ENCODE measurements at places on chromosomes 6 and 20.

GRCh38 chr20:48025051-48025515 is 239.8 kb upstream of the SULF2 start:
- DNase-seq = peak; percentile 77

DNA sequence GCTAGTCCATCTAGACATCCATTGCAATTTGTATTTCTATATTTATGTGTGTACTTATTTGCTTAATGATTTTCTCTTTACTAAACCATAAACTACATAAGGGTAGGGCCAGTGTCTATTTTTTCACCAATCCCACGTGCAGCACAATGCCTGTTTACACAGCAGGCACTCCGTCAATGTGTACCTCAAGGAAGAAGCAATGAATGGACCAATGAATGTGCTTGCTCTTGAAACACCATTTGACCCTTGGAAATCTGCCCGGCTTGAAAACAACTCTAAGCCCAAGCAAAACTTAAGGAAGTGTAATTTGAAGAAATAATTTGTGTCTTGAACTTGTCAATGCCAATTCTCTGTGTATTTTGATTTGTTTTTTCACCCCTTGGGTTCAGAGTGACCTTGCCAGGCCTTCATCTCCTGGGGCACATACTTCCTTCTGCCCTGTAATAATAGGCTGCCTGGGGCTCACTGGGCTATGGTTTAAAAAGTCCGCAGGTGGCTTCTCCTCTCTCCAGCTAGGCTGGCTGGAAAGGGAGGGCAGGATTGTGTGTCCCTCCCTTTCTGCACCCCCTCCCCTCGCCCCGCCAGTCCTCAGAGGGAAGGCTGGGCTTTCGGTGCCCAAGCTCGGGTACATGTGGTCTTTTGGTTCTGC is 140.8 kb upstream of the ARMC2 start:
- DNase-seq = no peak

- no peak for DNase-seq
Measured at GRCh38 chr6:43113431-43114260, 37.5 kb downstream of the PTK7 start.

- no peak for DNase-seq
Measured at GRCh38 chr6:110492584-110492983, 16.2 kb upstream of the SLC22A16 start.

GRCh38 chr6:112154711-112155110 is 67.3 kb downstream of the FAM229B start:
- no peak for DNase-seq

GRCh38 chr6:33996120-33996475 is 149.8 kb downstream of the GRM4 start:
- no peak for DNase-seq

DNA sequence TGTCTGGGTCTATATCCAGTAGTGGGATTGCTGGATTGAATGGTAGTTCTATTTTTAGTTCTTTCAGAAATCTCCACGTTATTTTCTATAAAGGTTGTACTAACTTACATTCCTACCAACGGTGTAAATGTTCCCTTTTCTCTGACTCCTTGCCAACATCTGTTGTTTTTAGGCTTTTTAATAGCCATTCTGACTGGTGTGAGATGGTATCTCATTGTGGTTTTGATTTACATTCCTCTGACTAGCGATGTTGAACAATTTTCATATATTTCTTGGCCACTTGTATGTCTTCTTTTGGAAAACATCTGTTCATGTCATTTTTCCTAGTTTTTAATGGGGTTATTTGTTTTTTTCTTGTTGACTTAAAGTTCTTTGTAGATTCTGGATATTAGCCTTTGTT is 99.3 kb downstream of the BMP2 start:
- DNase-seq = no peak

GRCh38 chr20:50484271-50484976 is 25.8 kb upstream of the PTPN1 start:
- DNase-seq = no peak

- DNase-seq = no peak
Measured at GRCh38 chr6:154683756-154684523, 49.3 kb upstream of the SCAF8 start.

GRCh38 chr6:15672818-15673217 is 10.0 kb upstream of the DTNBP1 start:
- no peak for DNase-seq

- no peak for DNase-seq
Measured at GRCh38 chr20:8812817-8813216, 256.1 kb upstream of the PLCB4 start.

- no peak for DNase-seq
Measured at GRCh38 chr6:36360241-36361054, 23.8 kb upstream of the BNIP5 start.

- DNase-seq = no peak
Measured at GRCh38 chr6:108806171-108806570, 42.1 kb upstream of the ARMC2 start.

GRCh38 chr6:16688984-16689636 is 72.2 kb downstream of the ATXN1 start:
- no peak for DNase-seq

DNA sequence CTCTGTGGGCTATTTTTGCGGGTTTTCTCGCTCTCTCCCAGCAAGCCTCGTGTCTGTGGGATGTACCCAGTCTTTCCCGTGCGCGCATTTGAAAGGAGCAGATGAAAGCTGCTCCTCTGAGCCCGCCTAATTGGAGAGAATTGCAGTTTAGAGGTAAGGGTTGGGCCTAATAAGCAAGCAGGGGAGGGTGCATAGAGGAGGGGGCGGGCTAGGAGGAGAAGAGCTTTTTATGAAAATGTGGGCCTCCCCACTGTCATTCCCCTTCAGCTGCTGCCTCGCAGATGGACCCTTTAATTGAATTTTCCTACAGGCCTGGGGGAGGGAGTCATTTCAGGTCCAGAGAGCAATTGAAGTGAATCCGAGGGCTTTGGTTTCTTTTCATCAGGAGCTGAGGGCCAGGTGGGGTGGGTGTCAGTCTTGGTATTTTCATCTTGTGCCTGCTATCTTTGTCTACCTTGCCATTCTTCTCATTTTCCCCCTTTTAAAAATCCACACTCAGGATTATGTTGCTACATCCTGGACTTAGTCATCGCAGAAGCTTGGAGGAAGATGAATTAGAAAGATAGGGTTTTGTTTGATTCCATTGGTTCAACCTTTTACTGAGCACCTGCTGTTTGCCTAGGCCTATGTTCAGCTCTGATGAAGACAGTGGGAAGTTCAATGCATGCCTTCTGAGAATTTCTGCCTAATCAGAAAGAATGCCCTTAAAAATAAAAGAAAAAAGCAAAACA is 423.4 kb downstream of the CD83 start:
- DNase-seq = no peak

DNA sequence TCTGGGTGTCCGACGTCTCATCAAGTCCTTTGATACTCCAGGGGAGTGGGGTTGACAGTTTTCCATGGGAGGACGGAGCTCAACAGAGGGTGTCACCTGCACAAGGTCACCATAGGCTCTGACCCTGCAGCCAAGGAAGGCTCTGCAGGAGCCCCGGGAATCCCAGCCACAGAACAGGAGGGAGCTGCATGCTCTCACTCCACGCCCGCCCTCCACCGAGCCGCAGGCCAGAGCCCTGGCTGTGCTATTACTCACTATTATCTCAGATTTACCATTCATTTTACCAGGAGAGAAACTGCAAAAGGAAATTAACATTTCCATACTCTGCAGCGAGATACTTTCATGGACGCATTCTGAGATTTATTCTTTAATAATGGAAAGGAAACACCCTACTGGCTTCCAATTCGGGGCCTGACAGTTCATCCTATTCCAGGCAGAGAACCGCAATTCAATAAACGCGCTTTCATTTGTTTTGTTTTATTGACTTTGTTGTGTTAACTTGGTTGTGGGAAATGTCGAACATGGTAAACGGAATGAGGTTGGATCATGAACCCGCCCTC is 18.3 kb upstream of the NTSR1 start:
- no peak for DNase-seq

DNA sequence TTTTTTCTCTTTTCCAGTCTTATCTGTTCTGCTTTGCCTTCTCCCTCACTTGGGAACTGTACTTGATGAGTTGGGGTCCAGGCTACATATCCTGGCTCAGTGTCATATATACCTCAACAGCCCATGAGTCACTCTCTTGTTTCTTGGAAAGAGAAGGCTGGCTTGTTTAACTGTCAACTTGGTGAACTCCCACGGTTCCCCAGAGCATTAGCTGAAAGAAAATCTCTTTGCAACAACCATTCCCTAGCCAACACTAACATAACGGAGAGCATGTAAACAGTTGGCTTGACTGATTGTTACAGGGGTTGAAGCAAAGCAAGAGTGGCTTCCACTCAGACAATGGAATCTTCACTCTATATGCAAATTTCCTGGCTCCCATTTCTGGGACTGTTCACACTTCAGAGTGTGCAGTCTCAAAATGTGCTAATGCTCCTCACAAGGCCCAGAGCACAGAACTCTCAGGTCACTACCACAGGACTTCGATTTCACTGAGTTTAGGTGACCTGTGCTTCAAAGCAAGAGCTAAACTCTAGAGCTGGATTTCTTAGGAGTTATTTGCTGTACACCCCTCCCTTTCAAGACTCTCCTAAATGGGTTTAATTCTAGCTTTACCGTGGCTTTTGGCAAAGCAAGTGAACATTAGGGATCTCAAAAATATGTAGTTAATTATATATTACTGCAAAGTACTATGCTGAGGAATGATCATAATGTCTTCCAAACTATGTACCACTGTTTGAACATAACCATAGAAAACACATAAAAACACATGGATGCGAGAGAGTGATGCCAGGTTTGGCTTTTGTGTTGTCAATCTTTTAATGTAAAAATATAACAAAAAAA is 609.8 kb downstream of the RFPL4B start:
- DNase-seq = peak; percentile 55

GRCh38 chr6:30857549-30857948 is 26.8 kb upstream of the DDR1 start:
- no peak for DNase-seq

GRCh38 chr20:25178563-25179438 is 16.7 kb upstream of the ENTPD6 start:
- DNase-seq = peak; percentile 57

GRCh38 chr6:44549516-44549915 is 162.0 kb downstream of the CDC5L start:
- no peak for DNase-seq

- DNase-seq = no peak
Measured at GRCh38 chr20:38402089-38402488, 33.0 kb downstream of the SNHG17 start.

DNA sequence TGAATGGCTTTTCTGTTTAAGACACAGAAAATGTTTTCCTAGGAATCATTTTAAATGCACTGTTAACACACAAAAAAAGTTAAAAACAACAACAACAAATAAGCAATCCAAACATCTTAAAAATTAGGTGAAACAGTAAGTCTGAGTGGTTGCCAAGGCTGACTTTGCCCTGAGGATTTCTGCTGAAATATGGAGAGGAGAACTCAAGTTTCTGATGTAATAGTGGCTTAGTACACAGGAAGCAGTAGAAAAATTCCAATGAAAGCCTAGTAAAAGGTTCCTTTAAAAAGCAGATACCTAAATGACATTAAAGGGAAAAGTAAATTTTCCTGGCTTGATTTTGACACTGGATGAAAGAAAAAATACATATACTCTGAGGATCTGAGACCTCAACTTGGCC is 184.2 kb downstream of the EPM2A start:
- no peak for DNase-seq

DNA sequence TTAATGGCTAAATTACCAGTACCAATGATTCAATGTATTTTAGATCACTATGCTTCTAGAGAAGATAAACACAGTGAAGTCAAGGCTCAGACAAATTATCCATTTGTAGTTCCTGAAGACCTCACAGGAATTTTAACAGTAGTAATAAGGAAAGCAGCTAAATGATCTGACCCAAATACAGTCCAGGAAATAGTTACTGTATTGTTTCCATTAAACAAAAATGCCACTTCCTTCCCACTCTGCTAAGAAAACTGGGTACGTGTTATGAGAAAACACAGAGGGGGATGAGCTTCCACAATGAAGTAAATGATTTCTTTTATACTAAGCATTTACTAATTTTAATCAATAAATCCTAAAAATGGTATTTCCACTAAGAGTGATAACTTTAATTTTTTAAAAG is 127.9 kb downstream of the CDK19 start:
- no peak for DNase-seq

GRCh38 chr6:27478141-27478705 is 5.3 kb upstream of the ZNF184 start:
- DNase-seq = no peak

GRCh38 chr6:17305219-17306001 is 24.2 kb downstream of the RBM24 start:
- no peak for DNase-seq

DNA sequence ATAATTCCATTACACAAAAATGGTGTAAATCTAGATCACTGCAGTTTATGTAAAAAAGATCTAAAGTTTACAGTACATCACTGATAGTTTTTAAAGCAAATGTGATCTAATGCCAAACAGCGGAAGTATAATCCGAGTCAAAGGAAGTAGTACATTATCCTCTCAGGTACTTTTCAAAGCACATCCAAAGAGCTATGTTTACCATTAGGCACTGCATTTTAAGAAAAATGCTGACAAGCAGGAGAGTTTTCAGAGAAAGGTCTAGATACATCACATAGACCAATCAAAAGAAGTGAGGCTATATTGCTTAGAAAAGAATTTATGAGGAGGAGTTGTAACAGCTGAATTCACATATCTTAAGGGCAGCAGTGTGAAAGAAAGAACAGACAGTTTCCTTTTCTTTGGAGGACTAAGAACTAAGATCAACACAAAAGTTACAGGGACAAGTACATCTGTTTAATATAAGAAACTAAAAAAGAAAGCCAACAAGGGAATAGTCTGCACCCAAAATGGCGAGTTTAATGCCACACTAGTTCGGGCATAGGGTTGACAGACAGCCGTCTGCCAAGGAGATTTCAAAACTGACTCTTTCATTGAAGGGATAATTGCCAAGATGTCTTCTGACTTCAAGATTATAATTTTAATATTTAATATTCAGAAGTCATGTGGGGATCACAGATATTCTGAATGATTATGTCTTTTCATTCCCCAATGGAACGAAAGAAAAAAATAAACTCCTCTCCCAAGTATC is 1.4 kb downstream of the ZNF184 start:
- DNase-seq = no peak

DNA sequence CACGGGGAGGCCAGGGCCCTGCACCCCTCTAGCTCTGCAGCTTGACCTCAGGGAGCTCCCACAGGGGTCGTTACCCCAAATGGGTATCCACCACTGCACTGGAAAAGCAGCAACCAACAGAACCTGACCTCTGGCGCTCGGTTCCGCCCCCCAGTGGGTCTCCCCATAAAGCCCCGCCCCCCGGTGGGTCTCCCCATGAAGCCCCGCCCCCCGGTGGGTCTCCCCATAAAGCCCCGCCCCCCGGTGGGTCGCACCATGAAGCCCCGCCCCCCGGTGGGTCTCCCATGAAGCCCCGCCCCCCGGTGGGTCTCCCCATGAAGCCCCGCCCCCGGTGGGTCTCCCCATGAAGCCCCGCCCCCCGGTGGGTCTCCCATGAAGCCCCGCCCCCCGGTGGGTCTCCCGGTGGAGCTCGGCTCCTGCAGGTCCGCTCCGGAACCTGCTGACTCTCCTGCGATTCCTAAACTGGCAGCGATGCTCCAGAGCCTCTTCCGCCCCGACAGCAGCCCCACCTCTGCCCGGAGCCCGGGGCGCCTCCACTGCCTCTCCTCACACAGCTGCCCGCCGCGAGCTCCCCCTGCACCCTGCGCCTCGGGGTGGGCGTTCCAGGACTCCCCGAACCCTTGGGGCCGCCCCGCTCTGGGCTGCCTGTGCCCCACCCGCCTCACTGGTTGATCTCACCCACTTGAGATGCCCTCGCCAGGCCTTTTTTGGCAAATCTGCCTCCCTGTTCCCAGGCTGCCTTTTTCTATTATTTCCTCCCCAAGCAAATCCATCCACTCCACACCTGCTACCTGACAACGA is 12.1 kb downstream of the SLC2A4RG start:
- DNase-seq = no peak

- DNase-seq = no peak
Measured at GRCh38 chr20:19577692-19578091, 180.4 kb upstream of the RIN2 start.

GRCh38 chr20:51807720-51808250 is 5.5 kb upstream of the SALL4 start:
- no peak for DNase-seq
